CD4-positive, alpha-beta T cell (primary cell): ENCODE measurements at places on chromosomes 3 and 15. TPM values are rescaled to one million over a fixed set of nuclear protein-coding genes. Genes with fewer than 3 reads are reported as not detected.
A peak's percentile ranks its signal among the peaks of the same experiment; 100 is the strongest.

DNA sequence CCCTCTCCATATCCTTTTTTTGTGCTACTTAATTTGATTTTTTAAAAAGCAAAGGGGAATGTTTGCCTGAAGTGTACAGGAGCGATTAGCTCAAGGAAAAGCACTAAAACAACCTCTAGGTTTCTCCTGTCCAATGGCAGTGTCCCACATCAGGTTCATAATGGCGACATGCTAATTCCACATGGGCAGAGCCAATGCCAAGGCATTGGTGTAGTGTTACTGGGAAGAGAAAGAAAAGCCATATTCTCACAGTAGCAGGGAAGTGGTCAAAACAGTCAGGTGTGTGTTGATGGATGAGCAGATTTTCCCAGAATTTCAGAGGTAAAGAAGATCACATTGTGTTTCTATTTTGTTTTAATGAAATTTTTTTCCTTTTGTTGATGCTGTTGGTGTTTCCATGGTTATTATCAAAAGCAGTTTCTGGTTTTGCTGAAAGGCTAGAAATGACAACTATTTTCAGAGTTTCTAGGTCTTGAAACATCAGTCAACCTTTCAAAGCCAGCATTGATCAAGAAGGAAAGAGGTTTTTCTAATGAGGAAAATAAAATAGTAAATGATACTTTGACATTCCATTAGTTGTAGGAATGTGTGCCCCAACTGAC is 65.2 kb downstream of the FNDC3B start:
- DNase-seq = no peak

- no peak for DNase-seq
These were observed 52.0 kb upstream of the RYK start for GRCh38 chr3:134302674-134303073.

DNA sequence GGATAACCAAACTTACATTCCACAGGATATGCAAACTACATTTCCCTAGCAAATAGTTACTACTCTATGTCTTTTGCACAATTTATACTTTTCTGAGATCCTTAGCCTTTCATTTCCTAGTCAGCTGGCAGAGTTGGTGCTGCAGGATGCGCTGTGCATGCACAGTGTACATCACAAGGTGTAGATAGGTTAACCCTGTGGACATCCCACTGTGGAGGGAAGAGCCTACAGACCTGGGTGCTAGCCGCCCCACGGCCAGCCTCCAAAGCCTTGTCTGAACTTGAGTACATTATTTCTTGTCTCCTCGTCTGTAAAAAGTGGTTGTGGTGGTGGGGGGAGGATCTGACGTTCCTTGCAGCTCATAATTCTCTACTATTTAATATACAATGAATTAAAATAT is 3.5 kb downstream of the TNFSF10 start:
- no peak for DNase-seq

GRCh38 chr15:89114990-89115389 is 26.7 kb downstream of the ABHD2 start:
- DNase-seq = no peak

DNA sequence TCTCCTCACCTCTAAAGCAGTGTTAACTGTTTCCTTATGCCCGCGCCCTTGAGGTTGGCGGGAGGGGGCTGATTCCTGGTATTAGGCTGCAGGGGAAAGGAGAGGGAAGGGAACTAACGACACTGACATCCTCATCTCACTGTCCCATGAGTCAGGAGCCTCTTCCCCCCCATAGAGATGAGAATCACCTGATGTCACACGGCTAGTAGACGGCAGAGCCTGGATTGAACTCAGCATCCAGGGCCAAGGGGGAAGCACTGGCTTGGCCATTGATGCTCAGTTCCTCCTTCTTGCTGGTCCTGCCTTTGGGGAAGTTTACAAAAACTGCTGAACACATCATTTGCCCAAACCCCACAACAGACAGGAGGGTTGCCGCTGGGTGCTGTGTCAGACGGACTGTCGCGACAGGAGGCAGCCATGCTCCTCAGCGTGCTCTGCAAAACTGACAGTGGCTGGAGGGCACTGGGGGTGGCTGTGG is 38.5 kb downstream of the IDH2 start:
- no peak for DNase-seq

GRCh38 chr3:144770915-144771351 is 799.3 kb downstream of the DIPK2A start:
- DNase-seq = no peak

The KCNMB3 gene
- total RNA-seq = 0.58 TPM

The SLC25A38 gene
- total RNA-seq = 44.7 TPM

DNA sequence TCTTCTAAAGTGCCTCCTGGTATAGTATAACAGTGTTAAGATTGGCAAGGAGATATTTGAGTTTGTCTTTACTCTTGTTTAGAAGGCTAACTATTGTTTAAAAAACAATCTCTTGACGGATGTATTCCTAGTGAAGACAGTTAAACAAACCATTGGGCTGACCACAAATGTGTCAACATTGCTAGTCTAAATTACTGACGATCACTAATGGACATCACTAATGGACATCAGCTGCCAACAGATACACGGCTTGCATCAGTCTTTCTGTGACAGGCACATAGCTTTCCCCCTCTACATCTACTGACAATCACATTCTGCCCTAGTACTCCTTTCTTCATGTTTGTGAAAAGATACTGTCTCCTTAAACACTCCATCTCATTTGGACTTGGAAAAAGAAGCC is 57.1 kb upstream of the ETV5 start:
- DNase-seq = no peak

GRCh38 chr3:114764056-114764492 is 383.0 kb downstream of the ZBTB20 start:
- no peak for DNase-seq

- no peak for DNase-seq
These were observed 39.0 kb downstream of the PGPEP1L start for GRCh38 chr15:98968576-98968975.

- no peak for DNase-seq
These were observed 56.8 kb upstream of the INSYN1 start for GRCh38 chr15:73809728-73810501.

DNA sequence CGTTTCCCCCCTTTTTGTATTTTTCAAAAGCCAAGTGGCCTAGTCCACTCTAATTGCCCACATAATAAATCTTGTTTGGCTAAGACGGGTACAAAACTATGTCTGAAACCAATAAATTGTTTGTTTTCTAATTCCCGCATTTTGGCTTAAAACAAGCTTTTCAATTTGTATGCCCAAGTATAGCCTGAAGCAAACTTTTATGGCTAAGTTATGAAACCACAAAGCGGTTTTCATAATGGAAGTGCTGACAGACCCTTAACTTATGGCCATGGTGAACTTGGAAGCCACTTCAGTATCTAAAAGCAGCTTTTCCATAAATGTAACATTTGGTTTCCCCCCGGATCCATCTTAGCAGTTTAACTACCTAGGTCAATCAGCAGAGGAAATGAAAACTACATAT is 29.9 kb upstream of the POLR2M start:
- DNase-seq = no peak

DNA sequence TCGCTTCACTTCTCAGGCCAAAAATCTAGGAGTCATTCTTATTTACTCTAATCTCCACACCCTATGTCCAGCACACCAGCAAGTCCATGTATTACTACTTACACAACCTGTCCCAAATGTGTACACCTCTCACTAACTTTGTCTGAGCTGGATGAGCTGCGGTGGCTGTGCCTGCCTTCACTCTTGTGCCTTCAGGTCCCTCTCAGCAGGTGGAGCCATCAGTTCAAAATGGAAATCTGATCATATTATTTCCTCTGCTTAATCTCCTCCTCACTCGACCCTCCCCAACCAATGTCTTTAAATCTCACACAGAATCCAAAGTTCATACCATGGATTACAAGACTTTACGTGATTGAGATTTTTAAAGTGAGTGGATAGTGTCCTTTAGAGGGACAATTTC is 82.8 kb downstream of the SSR3 start:
- peak; percentile 49 for DNase-seq

The PSMD2 gene
- total RNA-seq = 159 TPM
